T-helper 2 cell treated with Interferon-gamma antibody and Interleukin-4, amounts not matched to agents 5 μg/mL and 100 μg/mL, for 36 hours (primary cell): ENCODE measurements at places on chromosomes 2 and 18.

DNA sequence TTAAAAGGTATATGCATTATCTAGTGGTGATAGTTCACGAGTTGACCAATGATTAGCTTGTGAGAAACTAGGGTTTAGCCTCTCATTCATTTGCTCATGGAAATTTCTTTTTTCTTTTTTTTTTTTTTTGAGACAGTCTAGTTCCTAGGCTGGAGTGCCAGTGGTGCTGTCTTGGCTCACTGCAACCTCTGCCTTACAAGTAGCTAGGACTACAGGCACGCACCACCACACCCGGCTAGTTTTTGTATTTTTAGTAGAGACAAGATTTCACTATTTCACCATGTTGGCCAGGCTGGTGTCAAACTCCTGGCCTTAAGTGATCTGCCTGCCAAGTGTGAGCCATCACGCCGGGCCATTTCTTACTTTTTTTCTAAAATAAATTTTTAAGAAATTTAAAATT lies 14.0 kb downstream of the KDM3A start:
- H3K27me3 ChIP-seq: no peaks in the 10 kb centered on the region
- no peak overlapping the region for H3K27ac ChIP-seq
- DNase-seq: no peak
- no peak overlapping the region for H3K4me3 ChIP-seq

- no peaks in the 10 kb centered on the region for H3K36me3 ChIP-seq
- H3K27me3 ChIP-seq: peaks cover 22% of the 10 kb centered on the region
- no peak overlapping the region for H3K4me3 ChIP-seq
- H3K27ac ChIP-seq: no peak overlapping the region
Observed at GRCh38 chr18:24530630-24531111, 70.2 kb downstream of the HRH4 start.

- no peaks in the 10 kb centered on the region for H3K36me3 ChIP-seq
- no peak for DNase-seq
- H3K4me1 ChIP-seq: no peaks in the 10 kb centered on the region
- no peak overlapping the region for H3K4me3 ChIP-seq
- no peak overlapping the region for H3K27ac ChIP-seq
Observed at GRCh38 chr2:208093128-208093527, 31.2 kb downstream of the CRYGD start.

- DNase-seq: no peak
- H3K4me1 ChIP-seq: peaks cover under 1% of the 10 kb centered on the region
- no peak overlapping the region for H3K27ac ChIP-seq
- H3K27me3 ChIP-seq: no peaks in the 10 kb centered on the region
Observed at GRCh38 chr18:63997606-63998005, 27.7 kb downstream of the SERPINB8 start.

DNA sequence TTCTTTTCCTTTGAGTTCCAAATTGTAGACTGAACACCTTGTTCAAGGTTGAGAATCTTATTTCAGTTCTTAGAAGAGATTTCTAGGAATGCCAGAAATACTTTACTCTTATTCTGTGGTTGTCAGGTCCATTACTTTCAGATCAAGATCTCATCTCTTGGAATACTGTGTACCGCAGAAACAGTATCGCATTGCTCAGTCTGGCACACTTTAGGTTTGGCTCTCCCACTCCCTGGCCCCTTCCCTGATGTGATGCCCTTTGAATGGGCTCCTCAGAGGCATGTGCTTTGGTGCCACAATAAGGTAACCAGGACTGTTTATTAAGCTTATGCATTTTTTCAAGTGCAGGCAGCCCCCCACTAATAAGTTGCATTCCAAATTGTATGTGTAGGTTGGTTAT lies 244.7 kb upstream of the FOSL2 start:
- H3K36me3 ChIP-seq: peaks cover 19% of the 10 kb centered on the region
- no peaks in the 10 kb centered on the region for H3K4me1 ChIP-seq
- no peaks in the 10 kb centered on the region for H3K27me3 ChIP-seq
- H3K27ac ChIP-seq: no peak overlapping the region
- DNase-seq: no peak

GRCh38 chr18:36329684-36330434 lies 32.3 kb downstream of the FHOD3 start:
- H3K27me3 ChIP-seq: no peaks in the 10 kb centered on the region
- no peak overlapping the region for H3K27ac ChIP-seq
- no peaks in the 10 kb centered on the region for H3K4me1 ChIP-seq
- DNase-seq: no peak
- H3K4me3 ChIP-seq: no peak overlapping the region
- H3K36me3 ChIP-seq: no peaks in the 10 kb centered on the region

GRCh38 chr18:23068011-23068410 lies 67.3 kb upstream of the CABLES1 start:
- H3K36me3 ChIP-seq: peaks cover 28% of the 10 kb centered on the region
- DNase-seq: no peak
- peaks cover 47% of the 10 kb centered on the region for H3K4me1 ChIP-seq

GRCh38 chr2:98013407-98014042 lies 17.8 kb upstream of the TMEM131 start:
- peaks cover 17% of the 10 kb centered on the region for H3K4me1 ChIP-seq
- peak; percentile 74 for DNase-seq
- no peak overlapping the region for H3K27ac ChIP-seq
- H3K27me3 ChIP-seq: no peaks in the 10 kb centered on the region
- no peak overlapping the region for H3K4me3 ChIP-seq

DNA sequence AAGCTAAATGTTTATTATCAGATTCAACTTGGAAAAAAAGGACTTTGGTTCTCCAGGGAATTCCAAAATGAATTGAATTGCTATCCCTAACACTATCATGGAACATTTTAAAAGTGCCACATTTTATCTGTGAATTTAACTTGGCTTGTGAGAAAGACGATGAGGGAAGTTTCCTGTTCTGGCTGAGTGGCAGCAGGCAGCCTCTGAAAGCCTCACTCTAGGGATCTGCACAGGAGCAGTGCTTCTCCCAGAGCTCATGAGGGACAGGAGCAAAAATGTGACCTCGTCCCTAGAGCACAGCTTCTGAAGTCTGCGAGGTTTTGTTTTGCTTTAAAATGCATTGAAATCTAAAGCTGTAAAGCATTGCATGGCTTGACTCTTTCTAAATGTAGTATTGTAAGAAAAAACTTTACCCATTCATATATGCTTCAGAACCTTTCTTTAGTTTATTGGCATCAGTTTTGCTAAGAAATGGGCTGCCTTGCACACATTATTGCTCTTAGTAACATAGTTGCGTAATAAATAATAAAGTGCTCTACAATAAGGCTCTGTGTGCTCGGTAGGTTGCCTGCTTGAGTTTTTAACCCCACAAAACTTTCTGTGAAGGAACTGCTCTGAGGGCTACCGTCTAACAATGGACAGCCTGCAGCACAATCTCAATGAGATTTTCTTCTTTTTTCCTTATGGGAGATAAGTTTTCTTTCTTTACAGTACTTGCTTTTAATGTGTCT lies 136.2 kb upstream of the CDCA7 start:
- no peak overlapping the region for H3K27ac ChIP-seq
- peaks cover 5% of the 10 kb centered on the region for H3K4me1 ChIP-seq
- no peak overlapping the region for H3K4me3 ChIP-seq
- peaks cover 2% of the 10 kb centered on the region for H3K27me3 ChIP-seq
- H3K36me3 ChIP-seq: peaks cover 2% of the 10 kb centered on the region
- no peak for DNase-seq

GRCh38 chr2:69100220-69100723 lies 87.3 kb downstream of the ANTXR1 start:
- DNase-seq: no peak
- peaks cover 16% of the 10 kb centered on the region for H3K27me3 ChIP-seq
- no peak overlapping the region for H3K27ac ChIP-seq
- H3K36me3 ChIP-seq: no peaks in the 10 kb centered on the region
- H3K4me3 ChIP-seq: no peak overlapping the region
